Left lobe of liver (tissue), 2 donors: ENCODE measurements at places on chromosomes 7 and 10. TPM values are rescaled to one million over a fixed set of nuclear protein-coding genes. Genes with fewer than 3 reads are reported as not detected.

SFTPA1 gene
- total RNA-seq = 4.6 TPM

MYL10 gene
- total RNA-seq = not detected

KIF11 gene
- total RNA-seq = 0.38 TPM

SPDYE1 gene
- not detected for total RNA-seq

FOXI2 gene
- not detected for total RNA-seq

GALNT17 gene
- total RNA-seq = 0.18 TPM

AGBL3 gene
- 2.1 TPM for total RNA-seq

NUTM2D gene
- total RNA-seq = 4.0 TPM

NOC3L gene
- 5.5 TPM for total RNA-seq

RPEL1 gene
- total RNA-seq = not detected

DHTKD1 gene
- 171 TPM for total RNA-seq

SLC26A3 gene
- total RNA-seq = 0.93 TPM

ANKRD30A gene
- total RNA-seq = not detected

MLLT10 gene
- 19.5 TPM for total RNA-seq

FBXL15 gene
- 12.7 TPM for total RNA-seq

KLHL7 gene
- total RNA-seq = 8.6 TPM

CALHM1 gene
- not detected for total RNA-seq

ZNF804B gene
- total RNA-seq = not detected

SAP25 gene
- 0.86 TPM for total RNA-seq

KCNH2 gene
- 0.28 TPM for total RNA-seq

PNLIPRP2 gene
- total RNA-seq = 0.88 TPM

SLC26A4 gene
- not detected for total RNA-seq

HOXA7 gene
- total RNA-seq = not detected

RSPH10B2 gene
- not detected for total RNA-seq

FAM237B gene
- not detected for total RNA-seq

GARIN1A gene
- total RNA-seq = 0.38 TPM

CALN1 gene
- 0.45 TPM for total RNA-seq

LRIT1 gene
- total RNA-seq = not detected

PALD1 gene
- total RNA-seq = 1.1 TPM

AMZ1 gene
- 0.83 TPM for total RNA-seq

C10orf67 gene
- total RNA-seq = not detected

GATA3 gene
- 0.88 TPM for total RNA-seq

CALHM3 gene
- total RNA-seq = not detected

CCDC7 gene
- 4.9 TPM for total RNA-seq
